ENCODE measurements at places on chromosomes 13 and 19.

DNA sequence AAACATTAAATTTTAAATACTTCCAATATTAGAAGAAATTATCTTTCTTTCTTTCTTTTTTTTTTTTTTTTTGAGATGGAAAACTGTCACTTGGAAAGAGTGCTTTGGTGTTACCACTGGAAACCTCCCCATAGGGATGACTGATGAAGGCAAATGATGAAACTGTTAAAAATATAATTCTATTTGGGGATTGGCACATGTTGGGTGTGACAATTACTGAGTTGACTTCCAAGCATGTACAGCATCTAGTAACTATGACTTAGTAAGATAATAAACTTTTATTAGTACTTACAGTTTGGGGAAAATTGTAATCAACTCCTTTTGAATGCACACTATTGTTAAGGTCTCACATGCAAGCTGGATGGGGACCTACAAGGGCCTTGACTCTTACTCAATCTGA, 592.5 kb downstream of the KCTD12 start:
- no peak overlapping the region for H3K4me3 ChIP-seq
- H3K36me3 ChIP-seq, result no peaks in the 10 kb centered on the region
- no peak for DNase-seq
- H3K4me1 ChIP-seq, result peaks cover 7% of the 10 kb centered on the region

DNA sequence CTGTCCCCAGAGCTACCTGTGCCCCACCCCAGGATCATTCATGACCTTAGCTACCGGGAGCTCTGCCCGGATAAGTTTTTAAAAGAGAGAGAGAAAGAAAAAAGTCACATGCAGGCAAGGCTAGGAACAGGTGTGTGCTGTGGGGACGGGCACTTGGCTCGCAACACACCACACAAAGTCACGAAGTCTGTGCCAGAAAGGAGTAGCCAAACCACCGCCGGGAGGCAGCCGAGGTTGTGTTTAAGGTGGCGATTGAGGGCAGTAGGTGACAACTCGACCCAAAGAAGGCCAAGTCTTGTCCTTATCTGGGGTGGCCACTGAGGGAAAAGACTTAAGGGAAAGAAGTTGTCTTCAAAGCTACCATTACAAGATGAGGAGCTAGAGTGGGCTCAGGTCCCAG, 4.6 kb upstream of the TSHZ3 start:
- no peaks in the 10 kb centered on the region for H3K36me3 ChIP-seq
- no peak for DNase-seq
- no peak overlapping the region for H3K4me3 ChIP-seq
- peaks cover 51% of the 10 kb centered on the region for H3K27me3 ChIP-seq
- peaks cover 22% of the 10 kb centered on the region for H3K4me1 ChIP-seq

GRCh38 chr13:106527826-106528225, 7.6 kb downstream of the EFNB2 start:
- no peaks in the 10 kb centered on the region for H3K36me3 ChIP-seq
- no peak overlapping the region for H3K27ac ChIP-seq
- peaks cover 44% of the 10 kb centered on the region for H3K4me1 ChIP-seq
- no peaks in the 10 kb centered on the region for H3K27me3 ChIP-seq

DNA sequence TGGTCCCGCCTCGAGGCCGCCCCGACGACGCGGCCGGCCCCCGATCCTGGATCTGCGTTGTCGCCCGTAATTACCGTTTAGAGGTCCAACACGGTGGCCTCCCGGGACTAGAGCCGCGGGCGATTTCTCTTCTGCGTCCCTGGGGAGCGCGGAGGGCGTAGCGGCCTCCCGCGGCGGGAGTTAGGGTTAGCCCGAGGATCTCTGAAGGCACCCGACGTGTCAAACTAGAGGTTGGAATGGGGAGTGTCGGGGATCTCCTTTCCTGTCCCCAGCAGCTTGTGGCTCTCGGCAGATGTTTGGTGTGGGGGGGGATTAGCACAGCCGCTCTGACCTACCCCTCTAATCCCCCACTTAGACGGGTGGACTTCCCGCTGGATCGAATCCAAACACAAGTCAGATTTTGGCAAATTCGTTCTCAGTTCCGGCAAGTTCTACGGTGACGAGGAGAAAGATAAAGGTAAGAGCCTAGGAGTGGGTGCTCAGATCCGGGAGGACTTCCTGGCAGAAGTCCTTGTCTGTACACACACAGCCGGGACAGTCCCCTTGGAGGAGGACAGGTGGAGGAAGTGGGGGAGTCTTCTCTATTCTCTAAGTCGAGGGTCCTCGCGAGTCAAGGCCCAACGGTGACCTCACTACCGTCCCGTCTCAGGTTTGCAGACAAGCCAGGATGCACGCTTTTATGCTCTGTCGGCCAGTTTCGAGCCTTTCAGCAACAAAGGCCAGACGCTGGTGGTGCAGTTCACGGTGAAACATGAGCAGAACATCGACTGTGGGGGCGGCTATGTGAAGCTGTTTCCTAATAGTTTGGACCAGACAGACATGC, 581 bp downstream of the CALR start:
- H3K36me3 ChIP-seq, result peaks cover 32% of the 10 kb centered on the region
- H3K4me3 ChIP-seq, result peak overlapping the region; percentile 91
- DNase-seq, result peak; percentile 30

DNA sequence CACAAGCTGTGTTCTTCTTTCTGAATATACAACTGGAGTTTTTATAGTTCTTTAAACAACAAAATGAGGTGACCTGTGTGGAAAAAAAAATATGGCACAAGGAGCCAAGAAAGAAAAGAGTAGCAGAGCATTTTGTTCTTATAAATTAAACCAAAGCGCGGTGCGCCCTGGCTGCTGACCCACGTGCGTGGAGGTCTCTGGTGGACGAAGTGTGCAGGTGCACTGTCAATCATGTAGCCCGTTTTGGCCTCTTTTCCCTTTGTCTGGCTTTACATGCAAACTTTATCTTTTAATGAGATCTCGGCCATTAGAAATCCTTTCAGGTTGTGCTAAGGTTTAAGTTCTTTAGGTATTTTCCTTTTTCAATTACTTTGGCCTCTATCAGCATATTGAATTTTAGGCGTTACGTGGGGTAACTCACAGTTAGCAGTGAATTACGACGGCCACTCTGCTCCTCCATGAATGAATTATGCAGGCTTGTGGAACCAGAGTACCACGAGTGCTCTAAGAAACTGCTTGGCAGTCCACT, 443.9 kb upstream of the SLC10A2 start:
- no peaks in the 10 kb centered on the region for H3K4me1 ChIP-seq
- DNase-seq, result no peak
- no peaks in the 10 kb centered on the region for H3K36me3 ChIP-seq
- no peaks in the 10 kb centered on the region for H3K27me3 ChIP-seq
- no peak overlapping the region for H3K4me3 ChIP-seq

All from astrocyte (in vitro differentiated cells and primary cell).